ENCODE measurements at places on chromosomes 1 and 21.

DNA sequence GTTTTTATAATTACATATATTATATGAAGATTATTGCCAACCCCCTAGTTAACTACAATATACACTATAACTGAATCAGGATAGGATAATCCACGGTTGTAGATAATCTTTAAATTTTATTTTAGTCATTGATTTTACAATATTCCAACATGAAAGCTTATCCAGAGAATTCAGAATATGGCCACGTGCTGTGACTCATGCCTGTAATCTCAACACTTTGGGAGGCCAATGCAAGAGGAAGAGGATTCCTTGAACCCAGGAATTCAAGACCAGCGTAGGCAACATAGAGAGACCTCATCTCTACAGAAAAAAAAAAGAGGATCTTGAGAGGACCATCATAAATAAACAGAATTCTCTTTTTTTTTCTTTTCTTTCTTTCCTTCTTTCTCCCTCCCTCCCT lies 119.6 kb upstream of the CACYBP start:
- no peak for DNase-seq

- no peak for DNase-seq
Measured at GRCh38 chr21:28216976-28217523, 775.6 kb downstream of the LTN1 start.

DNA sequence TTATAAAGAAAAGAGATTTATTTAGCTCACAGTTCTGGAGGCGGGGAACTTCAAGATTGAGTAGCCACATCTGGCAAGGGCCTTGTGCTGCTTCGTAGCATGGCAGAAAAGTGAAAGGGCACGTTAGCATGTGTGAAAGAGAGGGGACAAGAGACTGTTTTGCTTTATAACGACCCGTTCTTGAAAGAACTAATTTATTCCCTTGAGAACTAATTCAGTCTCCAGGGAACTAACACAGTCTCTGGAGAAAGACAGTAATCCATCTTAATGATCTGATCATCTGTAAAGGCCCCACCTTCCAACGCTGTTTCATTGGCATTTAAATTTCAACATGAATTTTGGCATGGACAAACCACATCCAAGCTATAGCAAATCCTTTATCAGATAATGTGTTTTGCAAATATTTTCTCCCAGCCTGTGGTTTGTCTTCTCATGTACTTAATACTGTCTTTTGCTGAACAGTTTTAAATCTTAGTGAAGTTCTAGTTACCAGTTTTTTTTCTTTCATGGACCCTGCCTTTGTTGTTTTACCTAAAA lies 26.1 kb downstream of the MTR start:
- DNase-seq = no peak

DNA sequence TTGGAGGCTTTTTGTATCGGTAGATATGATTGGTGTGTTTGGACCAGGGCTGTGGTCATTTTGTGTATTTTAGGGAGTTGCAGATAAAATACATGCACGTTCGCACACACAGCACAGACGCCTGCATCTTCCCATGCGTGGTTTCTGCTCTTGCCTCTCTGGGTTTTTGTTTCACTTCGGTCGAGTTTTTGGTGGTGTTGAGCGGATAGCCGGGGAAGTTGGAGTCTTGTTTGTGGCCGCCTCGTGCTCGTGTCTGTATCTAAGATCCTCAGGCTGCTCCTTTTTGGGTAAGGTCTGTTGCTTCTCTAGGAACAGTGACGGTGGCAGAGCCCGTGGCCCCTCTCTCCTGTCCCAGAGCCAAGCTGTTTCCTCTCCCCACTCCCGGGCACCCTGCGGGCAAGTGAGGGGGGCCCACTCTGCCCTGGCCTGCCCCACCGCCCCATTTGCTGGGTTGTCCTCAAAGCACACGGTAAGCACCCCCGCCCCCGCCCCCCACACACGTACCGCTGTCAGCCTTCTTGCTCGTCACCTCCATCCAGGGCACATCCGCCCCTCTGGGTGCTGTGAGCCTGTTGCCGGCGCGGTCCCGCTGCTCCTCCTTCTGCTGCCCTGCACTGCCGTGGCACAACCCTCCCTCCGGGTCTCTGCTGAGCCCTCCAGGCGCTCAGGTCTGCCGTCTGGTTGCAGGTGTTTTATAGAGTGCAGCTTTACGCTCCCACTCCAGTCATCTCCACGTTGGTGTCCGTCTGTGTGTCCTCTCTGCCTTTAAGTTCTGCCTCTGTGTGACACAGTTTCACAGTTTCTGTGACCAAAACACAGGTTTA lies 51.9 kb downstream of the AGPAT3 start:
- no peak for DNase-seq

GRCh38 chr1:73662526-73662925 lies 535.5 kb downstream of the LRRIQ3 start:
- DNase-seq = no peak

- DNase-seq = no peak
Measured at GRCh38 chr1:219518168-219518906, 94.6 kb downstream of the ZC3H11B start.

- DNase-seq = no peak
Measured at GRCh38 chr21:20661246-20661645, 337.0 kb upstream of the NCAM2 start.

- peak; percentile 21 for DNase-seq
Measured at GRCh38 chr1:86085741-86086409, 70.7 kb downstream of the COL24A1 start.

DNA sequence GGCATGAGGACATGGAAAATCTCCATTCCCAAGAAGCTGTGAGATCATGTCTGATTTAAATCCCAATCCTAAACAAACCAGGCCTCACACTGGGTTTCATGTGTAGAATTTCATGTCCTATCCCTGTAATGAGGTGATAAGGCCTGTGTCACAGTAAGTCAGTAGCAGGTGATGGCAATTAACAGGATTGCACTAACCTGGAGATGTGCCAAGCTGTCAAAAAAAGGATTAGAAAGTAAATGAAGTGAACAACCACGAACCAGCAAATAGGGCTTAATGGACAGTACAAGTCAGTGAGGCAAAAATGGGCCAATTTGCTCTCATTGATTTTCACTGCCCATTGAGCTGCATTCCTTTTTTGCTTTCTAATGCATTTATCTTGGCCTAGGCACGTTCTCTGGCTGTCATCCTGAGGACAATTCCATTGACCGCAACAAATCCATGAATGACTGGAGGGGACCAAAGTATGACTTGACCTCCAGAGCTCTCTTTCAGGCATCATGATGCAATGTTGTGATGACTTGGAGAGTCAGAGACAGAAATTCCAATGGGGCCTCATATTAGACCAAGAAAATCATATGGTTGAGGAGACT lies 673.6 kb upstream of the ADGRL2 start:
- DNase-seq = no peak
